Activated T-cell treated with anti-CD3 and anti-CD28 coated beads for 24 hours (primary cell): ENCODE measurements at places on chromosomes 4 and X.
A peak's percentile ranks its signal among the peaks of the same experiment; 100 is the strongest.

DNA sequence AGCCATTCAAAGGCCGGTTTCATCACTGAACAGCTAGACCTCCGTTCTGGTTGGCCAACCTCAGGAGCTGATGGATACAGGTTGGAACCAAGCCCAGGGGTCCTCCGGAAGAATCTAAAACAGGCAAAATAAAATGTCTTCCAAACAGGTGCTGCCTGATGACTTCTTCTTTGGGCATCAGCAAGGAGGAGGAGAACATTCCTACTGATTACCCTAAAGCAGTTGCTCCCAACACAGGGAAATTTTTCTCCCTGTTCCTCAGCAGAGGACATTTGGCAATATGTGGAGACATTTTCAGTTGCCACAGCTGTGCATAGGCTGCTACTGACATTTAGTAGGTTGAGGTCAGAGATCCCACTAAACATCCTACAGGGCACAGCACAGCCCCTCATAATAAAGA is 319.3 kb upstream of the PPARGC1A start:
- DNase-seq = no peak

- no peak for DNase-seq
Observed at GRCh38 chrX:101203761-101204351, 15.7 kb upstream of the DRP2 start.

DNA sequence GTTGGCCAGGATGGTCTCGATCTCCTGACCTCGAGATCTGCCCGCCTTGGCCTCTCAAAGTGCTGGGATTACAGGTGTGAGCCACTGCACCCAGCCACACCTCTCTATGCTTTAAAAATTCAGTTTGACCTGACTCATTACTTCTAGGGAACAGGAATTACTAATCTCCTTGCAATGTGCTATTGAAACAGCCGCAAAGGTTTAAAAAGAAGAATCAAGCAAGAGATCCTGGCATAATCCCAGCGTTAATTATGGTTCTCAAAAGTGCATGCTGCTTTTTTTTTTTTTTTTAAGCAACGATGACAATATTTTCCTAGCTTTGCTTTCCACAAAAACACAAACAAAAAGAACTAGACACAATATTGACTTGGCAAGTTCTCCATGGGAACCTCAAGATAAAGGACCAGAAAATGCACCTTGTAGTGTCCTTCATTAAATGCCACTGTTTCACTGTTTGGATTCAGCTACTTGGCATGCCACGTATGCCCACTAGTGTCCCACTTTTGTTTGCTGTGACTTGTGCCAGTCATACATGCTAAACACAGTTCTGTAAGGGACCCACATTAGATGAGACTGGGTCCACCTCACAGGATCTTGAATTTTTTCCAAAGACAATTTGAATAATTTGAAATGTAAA is 112.6 kb upstream of the PPARGC1A start:
- no peak for DNase-seq

- DNase-seq = no peak
Observed at GRCh38 chr4:183746305-183747229, 87.5 kb downstream of the TRAPPC11 start.

- no peak for DNase-seq
Observed at GRCh38 chrX:2351321-2351720, 149.5 kb downstream of the DHRSX start.

DNA sequence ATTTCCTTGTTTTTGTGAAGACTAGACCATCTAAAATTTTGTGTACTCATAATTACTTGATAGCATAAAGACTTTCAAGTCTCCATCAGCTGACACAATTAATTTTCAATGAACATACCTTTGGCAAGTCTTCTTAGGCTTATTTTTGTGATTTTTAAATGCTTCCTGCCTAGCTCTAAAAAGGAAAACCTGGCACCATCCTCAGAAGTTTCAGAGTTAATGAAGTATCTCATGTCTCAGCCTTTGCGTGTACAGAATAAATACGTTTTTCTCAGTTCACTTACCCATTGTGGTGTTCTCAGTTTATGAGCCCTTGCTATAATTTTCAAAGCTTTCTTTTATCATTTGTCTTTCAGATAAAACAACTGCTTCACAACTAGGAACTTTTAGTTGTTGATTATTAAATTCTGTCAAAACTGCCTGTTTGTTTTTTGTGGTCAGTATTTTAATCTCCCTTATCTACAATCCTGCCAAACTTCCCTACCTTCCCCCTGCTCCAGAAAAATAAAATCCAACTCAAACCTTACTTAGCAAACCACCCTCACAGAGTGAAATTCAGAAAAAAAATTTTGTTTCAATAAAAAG is 21.6 kb downstream of the ADD1 start:
- no peak for DNase-seq

DNA sequence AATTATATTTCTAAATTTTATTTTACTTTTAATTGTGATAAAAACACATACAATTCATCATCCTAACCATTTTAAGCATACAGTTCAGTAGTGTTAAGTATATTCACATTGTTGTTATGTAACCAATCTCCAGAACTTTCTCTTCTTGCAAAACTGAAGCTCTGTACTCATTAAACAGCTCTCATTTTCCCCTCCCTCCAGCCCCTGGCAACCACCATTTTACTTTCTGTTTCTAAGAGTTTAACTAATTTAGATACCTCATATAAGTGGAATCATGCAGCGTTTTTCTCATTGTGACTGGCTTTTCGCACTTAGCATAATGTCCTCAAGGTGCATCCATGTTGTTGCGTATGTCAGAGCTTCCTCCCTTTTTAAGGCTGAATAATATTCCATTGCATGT is 46.7 kb upstream of the NDP start:
- no peak for DNase-seq

- no peak for DNase-seq
Observed at GRCh38 chr4:94871644-94872305, 114.0 kb downstream of the BMPR1B start.

GRCh38 chr4:101418055-101418454 is 70.7 kb upstream of the PPP3CA start:
- DNase-seq = peak; percentile 44

GRCh38 chrX:19571711-19572110 is 56.4 kb upstream of the MAP3K15 start:
- DNase-seq = no peak

DNA sequence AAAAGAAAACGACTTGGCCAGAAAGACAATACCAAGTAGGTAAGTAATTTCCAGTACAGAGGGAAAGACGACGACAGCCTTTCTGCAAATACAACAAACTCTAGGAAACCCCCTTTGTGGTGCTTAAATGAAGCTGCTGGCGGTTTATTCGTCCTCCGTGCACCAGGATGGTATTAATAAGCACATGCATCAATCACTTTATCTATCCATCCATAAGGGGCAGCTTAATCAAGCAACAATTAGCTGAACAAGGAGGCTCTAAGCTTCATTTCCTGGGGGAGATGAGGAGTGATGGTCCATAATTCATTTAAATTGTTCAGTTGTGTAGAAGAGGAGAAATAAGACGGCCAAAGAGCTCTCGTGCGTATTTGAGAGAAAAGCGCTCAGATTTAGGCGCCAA is 26.2 kb downstream of the IRF2 start:
- no peak for DNase-seq

DNA sequence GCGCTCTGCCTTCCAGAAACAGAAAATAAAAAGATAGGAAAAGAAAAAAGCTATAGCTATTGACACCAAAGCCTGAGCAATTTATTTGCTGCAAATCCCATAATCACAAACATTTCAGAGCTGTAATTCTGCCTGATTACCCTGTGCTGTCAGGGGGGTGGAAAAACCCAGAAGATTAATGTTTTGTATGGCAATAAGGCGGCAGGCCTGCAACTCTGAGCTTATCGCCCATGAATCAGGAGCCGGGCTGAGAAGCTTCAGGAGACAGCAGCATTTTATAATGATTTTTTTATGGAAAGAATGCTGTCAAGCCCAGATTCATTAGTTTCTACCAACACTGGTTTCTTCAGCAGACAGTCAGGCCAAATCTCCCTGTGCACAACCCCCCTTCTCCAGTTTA is 82.6 kb upstream of the TMEM164 start:
- no peak for DNase-seq

DNA sequence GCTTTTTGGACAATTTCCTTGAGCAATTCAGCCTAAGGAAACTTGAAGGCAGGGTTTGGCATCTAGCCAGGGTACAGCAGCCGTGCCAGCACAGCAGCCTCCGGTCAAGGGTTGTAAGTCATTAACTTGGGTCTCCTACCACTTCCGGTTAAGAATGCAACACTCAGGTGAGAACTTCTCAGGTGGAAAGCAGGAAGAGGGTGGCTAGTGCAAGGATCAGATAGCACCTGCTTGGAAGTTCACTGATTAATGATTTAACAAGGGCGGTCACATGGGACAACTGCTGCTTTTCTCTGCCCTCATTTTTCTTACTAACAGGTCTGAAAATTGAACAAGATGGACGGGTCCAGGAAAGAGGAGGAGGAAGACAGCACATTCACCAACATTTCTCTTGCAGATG is 30.1 kb upstream of the SCOC start:
- DNase-seq = no peak

DNA sequence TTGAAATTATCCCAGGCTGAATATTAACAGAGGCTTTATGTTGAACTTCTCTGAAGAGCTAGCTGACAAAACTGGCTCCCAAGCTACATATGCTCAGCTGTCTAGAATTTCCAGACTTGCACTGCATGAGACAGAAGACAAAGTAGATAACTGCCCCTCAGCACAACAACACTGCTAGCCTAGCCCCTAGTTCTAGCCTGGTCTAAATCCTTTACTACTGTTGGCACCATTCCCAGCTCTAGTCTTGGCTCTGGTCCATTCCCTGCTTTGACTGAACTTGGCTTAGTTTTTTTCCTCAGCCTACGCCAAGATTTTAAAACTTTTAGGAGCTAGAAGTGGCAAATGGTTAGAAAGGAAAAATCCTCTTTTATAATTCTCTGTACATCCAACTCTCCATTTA is 7.6 kb upstream of the OPHN1 start:
- no peak for DNase-seq

- DNase-seq = no peak
Observed at GRCh38 chr4:152831416-152831815, 51.7 kb downstream of the ARFIP1 start.

DNA sequence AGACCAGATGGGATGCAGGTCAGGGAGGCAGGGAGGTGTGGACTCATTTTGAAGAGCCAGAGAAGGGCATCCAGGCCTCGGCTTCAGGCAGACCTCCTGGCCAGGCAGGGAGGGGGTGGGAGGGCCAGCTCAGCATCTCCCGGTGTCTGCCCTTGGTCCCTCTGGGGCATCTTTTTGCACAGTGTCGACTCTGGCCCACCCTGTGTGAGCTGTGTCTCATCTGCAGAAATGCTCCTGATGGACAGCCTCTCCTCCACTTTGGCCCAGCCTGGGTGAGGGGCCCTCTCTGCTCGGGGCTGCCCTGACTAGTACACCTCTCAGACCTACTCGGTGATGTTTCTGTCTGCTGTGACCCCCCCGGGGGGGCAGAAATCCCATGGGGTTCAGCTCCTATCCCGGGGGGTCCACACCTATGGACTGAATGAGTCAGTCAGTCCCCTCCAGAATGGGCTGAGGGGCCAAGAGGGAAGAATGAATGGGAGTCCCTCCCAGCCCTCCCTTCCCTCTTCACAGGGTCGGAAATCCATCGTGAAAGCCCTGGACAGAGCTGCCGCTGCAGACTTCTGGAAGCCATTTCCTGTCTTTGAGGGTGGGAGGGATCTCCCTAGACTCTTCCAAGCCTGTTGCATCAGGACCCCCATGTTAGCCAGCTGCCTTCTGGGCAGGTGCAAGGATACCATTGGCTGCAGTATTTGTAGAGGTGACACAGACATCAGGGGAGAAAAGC is 196.7 kb upstream of the PSAPL1 start:
- no peak for DNase-seq

GRCh38 chr4:95549246-95550114 is 707 bp upstream of the UNC5C start:
- DNase-seq = no peak

DNA sequence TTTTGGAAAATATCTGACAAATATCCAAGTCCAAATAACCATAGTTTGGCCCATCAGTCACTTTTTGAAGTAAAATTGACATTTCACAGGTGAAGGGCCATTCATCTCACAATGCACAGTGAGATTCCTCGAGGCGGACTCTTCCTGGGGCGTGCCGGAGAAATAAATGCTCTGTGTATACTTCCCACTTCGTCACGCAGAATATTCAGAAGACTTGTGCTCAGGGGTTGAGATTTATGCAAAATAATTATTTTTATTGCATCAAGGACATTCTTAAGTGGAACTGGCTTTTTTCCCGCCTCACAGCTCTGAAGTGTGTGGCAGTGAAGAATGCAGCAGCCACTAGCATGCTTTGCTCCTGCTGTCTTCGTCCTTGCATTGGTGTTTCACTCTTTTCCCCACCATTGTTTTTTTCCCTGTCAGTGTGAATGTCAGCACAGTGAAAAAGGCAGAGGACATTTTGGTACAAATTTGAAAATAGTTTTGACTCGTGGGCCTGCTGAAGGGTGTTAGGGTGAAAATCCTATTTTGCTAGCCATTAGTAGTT is 70.6 kb downstream of the FAM193A start:
- DNase-seq = no peak

DNA sequence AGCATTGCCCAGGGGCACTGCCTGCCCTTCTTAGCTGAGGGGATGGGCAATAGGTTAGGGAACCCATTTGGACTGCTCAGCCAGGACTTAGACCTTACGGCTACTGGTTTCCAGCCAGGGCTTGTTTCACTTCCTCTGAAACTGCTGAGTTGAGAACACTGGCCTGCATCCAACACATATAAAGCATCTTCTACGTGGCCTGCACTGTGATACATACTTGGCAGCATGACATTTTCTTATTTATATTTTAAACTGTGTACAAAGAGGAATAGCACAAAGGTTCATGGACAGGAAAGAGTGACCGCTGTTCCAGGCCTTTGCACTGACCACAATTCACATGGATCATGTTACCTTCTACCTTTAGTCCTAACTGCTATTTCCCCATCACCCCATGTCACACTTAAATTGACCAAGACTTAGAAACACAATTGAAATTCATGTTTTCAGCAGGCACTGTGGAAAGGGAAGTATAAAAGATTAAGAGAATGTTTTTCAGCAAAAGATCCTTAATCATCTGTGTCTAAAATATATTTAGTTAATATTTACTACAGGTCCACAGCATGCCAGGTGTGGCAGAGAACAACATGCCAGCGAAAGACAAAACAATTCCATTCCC is 43.7 kb downstream of the NLGN4X start:
- no peak for DNase-seq

DNA sequence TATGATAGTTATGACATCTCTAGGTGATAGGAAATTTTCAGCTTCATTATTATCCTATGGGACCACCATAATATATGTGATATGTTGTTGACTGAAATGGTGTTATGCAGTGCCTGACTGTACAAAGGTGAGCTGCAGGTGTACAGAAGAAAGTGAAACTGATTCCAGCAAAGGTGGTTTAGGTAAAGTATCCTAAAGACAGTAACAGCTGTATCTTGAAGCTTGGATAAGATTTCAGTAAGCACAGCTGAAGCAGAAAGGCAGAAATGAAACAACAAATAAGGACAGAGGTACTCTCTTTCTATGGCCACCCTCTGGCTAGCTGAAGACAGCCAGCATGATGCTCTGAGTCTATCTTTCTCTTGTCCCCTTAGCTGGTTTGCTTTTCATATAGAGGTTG is 30.0 kb upstream of the PGK1 start:
- DNase-seq = no peak

DNA sequence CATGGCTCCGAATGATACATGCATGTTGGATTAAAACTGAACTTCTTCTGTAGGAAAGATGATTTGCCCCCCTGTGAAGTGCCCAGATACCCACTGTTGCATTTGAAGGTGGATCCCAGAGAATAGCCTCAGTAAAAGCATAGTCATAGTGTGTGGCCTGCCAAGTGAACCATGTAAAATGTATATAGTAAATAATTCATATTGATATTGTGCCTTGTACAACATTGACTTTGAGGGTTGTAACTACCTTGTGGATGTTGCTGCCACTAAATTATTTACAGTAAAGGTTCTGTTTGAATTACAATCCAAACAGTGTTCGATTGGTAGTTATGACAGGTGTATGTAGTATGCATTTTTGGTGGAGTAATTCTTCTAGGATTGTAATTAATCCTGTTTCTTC is 19.2 kb downstream of the TMEM131L start:
- no peak for DNase-seq
